T-helper 2 cell treated with Interferon-gamma antibody and Interleukin-4, amounts not matched to agents 5 μg/mL and 100 μg/mL, for 36 hours (primary cell): ENCODE measurements at places on chromosomes 4 and X.

GRCh38 chr4:146763560-146763959 is 124.9 kb downstream of the POU4F2 start:
- no peak for DNase-seq

DNA sequence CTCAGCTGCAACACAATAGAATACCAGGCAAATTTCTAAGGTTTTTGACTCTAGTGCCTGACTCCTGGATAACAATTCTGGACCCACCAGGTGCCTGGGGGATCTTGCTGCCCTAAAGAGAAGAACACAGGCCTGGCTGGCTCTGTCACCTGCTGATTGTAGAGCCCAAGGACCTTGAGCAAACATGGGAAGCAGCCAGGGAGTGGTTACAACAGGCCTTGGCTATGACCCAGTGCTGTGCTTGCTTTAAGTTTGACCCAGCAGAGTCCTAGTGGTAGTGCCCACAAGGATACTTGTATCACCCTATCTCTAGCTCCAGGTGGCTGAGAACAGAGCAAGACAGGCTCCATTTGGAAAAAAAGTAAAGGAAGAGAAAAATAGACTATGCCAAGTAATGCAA is 176.8 kb upstream of the DCAF12L2 start:
- DNase-seq: no peak

- no peak for DNase-seq
Observed at GRCh38 chr4:7186516-7187167, 5.7 kb upstream of the SORCS2 start.

DNA sequence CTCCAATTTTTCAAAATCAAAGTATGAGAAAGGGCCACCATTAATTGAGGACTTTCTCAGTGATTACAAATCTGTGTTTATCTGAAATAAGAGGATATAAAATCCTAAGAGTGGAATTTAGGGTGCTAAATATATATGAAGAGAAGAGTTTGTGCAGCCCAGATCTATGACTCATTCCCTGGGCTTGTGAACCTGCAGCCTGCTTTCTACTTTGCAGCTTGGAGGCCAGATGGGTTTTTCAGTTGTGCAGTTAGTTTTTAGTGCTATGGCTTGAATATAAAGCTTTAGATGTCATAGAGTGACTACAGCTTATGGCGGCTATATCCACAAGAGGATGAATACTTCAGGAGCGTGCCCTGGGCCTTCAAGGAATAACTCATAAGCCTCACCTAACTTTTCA is 1391.1 kb downstream of the FSTL5 start:
- DNase-seq: no peak

DNA sequence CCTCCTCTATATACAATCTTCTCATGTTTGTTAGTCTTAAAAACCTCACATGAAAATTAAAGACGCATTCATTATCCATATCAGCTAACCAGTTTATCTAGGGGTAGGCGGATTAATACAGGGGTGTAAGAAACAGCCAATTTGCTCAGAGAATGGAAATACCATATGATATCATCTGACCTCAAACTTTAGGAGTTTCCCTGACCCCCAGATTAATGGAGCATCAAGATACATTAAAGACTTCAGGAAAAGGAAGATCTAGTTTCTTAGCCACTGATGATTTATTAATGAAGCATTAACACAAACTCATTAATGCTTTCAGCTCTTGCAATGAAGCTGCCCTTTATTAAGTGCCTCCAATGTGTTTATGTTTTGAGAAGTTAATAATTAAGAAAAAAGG is 67.5 kb downstream of the CAMK2D start:
- no peak for DNase-seq
